ENCODE measurements at places on chromosomes 4 and X.

- DNase-seq: no peak
Measured at GRCh38 chr4:152951348-152951747, 15.2 kb downstream of the FHDC1 start.

DNA sequence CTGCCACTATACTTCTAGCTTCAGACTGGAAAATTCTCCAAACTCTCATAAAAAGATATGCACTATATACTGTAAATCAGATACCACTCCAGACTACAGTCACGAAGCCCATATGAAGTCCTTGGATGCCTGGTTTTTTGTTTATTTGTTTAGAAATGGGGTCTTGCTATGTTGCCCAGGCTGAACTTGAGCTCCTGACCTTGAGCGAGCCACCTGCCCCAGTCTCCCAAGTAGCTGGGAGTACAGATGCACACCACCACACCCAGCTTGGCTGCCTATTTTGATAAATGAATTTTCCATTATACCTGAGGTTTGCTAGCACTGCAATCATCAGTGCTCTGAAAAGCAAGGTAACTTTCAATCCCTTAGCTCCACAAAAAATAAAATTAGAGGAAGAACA, 53.1 kb downstream of the ELF2 start:
- no peak for DNase-seq

- no peak for DNase-seq
Measured at GRCh38 chr4:75821216-75821615, 81.0 kb downstream of the PPEF2 start.

- no peak for DNase-seq
Measured at GRCh38 chr4:73051625-73052024, 17.9 kb downstream of the COX18 start.

GRCh38 chr4:148565801-148566200, 123.6 kb upstream of the NR3C2 start:
- no peak for DNase-seq

DNA sequence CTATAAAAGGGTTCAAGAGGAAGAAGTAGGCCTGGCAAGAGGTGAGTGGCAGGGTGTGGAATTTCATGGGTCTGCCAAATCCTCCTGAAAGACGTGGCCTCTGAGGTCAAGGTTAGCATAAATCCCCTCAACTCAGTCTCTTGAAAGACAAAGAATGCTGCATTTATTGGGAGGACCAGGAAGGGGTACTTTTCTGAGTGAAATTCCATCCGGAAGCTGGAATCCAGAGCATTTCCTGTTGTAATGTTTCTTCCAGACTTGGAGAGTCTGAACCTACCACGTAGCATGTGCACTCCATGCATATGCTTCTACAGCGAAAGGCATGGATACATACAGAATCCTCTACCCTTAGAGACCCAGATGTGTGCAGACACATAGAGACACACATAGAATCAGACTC, 13.4 kb upstream of the FGD1 start:
- DNase-seq: no peak

DNA sequence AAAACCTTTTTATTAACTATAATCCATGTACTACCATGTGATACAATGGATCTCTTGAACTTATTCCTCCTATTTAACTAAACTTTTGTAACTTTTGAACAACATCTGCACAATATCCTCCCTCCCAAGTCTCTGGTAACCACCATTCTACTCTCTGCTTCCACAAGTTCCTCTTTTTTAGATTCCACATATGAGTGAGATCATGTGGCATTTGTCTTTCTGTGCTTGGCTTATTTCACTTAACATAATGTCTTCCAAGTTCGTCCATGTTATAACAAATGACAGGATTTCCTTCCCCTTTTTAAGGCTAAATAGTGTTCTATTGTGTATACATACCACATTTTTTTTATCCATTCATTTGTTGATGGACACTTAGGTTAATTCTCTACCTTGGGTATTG, 28.1 kb downstream of the DCAF8L1 start:
- no peak for DNase-seq

DNA sequence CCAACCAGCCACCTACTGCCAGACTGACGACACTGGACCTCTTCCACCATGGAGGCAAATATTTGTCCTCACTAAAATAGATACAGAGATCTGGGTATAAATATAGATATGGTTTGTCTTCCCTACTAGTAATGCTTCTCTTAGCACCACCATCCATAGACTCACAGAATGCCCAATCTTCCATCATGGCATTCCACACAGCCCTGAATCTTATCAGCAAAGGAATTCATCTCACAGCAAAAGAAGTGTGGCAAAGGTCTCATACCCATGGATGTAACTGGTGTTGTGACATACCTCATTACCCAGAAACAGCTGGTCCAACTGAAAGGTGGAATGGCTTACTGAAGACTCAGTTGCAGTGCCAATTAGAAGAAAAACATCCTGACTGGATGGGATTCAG, 47.2 kb upstream of the HS6ST2 start:
- DNase-seq: no peak

- no peak for DNase-seq
Measured at GRCh38 chr4:114046331-114046730, 66.9 kb upstream of the ARSJ start.

DNA sequence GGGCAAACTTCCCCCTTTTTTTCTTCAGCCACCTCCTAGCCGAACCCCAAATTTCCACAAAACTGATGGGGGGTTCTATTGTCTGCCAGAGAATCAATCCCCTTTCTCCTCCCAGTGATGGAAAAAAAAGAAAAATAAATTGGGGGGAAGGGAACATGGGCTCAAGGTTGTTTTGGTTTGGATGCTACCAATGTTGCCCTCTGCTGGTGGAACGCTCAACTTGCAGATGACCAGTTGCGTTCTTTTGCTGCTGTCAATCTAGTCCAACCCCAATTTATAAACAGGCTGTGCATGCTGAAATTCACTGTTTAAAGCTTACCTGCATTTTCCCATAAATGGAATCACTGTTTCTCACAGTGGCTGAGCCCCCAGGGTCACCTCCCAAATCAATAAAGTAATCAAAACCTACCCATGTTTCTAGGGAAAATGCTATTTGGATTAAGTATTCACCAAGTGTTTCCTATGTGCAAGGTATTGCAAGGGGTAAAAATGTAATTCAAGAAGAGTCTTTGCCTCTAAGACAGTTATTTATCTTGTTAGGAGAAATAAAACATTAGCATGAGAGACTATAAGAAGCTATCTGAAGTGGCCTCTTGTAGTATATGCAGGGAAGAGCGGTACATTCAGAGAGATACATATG, 116.7 kb upstream of the TMEM164 start:
- DNase-seq: peak; percentile 2

DNA sequence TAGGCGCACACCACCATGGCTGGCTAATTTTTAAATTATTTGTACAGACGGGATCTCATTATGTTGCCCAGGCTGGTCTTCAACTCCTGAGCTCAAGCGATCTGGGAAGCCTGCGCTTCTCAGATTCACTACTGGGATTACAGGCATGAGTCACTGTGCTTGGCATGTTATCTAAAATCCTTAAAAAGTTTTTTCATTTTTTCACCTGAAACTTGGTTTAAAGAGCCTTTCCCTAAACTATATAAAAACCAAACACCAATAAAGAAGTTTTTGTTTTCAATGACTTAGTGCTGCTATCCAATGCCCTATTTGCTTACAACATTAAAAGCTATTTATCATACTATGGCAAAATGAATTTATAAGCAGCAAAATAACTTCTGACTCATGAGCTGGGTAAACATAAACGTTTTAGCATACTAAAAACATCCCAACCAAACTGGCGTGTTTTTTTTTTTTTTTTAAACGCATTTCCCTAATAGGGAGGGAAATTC, 127.8 kb downstream of the UBE2K start:
- DNase-seq: no peak

DNA sequence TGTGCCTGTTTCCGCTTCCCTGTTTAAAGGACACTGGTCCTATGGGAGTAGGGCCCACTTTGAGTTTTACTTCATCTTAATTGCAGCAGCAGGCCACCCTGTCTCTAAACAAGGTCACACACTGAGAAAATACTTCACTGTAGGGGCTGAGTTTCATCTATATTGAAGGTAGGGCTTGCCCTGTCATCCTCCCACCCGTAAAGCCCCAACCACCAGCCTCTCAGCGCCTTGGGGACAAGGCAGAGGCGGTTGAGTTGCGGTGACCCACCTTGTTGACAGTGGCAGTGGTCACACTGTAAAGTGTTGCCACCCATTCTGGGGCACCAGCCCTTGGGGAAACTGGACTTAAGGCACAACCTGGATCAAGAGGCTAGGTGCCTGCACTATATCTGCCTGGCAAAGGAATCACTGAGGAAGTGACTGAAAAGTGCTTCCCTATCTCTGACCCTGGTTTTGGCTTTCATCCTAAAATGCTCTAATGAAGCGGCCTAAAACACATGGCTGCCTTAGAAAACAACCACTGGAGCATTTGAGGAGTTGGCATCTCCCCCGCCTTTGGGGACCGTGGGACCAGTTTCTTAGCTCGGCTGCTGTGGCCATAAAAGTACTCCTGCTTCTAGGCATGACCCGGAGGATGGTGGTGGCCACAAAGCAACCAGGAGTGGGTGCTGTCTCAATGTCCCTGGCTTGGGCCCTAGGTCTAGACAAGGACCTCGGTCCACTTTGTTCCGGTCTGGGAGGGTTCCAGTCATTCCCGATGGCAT, 7.8 kb upstream of the WDR1 start:
- DNase-seq: no peak

DNA sequence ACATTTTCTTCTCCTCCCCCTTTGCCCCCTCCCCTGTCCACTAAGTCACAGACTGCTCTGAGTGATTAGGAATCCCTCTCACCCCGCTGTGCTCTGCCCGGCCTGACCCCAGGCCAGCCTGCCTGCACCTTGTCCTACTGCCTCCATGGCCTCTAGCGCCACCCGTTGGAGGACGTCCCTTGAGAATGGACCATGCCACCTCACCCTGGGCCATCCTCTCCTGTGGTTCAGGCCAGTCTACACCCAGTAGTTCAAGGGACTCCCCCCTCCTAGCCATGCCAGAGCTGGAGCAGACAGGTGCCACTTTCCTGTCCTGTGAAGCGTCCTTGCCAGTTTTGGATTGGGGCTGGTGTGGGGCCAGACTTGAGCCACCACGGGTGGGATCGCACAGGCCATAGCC, 9.7 kb upstream of the IRAK1 start:
- no peak for DNase-seq

GRCh38 chrX:22424919-22425318, 152.2 kb downstream of the CBLL2 start:
- no peak for DNase-seq

- no peak for DNase-seq
Measured at GRCh38 chr4:12956026-12956425, 528.1 kb downstream of the RAB28 start.

- DNase-seq: no peak
Measured at GRCh38 chrX:94743478-94743877, 1069.5 kb downstream of the FAM133A start.

- no peak for DNase-seq
Measured at GRCh38 chr4:181432335-181432734, 810.9 kb upstream of the TENM3 start.

Measured in activated T-cell treated with anti-CD3 and anti-CD28 coated beads for 48 hours (primary cell).